Activated T-helper 17 cell treated with anti-CD3 and anti-CD28 coated beads, Interleukin-2, amount 50 U/mL, for 72 hours (primary cell): ENCODE measurements at places on chromosomes 2 and 18.
A peak's percentile ranks its signal among the peaks of the same experiment; 100 is the strongest.

DNA sequence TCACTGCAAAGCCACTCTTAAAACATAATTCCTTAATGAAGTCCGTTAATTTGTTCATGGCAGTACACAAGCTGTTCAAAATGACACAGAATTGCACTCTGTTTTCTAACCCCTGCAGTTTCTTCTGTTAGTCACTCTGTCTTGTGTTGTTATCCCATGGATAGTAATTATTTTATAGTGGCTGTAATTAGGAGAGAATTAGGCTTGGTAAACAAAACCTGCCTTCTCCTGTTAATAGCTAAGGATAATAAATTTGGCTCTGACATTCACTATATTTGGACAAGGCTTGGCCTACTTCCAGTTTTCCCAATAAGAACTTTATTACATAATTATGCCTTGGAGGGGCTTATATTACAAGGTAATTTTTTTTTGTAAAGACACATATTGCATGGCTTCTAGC lies 330.3 kb upstream of the FIGN start:
- ATAC-seq = no peak

DNA sequence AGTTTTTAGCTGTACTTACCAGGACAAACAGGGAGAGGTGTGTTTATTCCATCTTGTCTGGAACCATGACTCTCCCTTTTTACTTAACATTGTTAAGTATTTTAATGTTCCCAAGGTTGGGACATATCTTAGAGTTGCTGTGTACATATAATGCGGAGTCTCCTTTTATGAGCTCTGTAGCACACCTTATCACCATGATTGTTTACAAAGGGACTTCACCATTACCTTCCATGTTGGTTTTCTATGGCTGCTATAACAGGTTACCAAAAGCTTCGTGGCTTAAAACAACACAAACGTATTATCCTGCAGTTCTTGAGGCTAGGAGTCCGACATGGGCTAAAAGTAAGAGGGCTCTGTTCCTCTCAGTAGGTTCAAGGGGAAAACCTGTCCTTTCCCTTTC lies 164.3 kb downstream of the GALNT1 start:
- ATAC-seq = no peak

DNA sequence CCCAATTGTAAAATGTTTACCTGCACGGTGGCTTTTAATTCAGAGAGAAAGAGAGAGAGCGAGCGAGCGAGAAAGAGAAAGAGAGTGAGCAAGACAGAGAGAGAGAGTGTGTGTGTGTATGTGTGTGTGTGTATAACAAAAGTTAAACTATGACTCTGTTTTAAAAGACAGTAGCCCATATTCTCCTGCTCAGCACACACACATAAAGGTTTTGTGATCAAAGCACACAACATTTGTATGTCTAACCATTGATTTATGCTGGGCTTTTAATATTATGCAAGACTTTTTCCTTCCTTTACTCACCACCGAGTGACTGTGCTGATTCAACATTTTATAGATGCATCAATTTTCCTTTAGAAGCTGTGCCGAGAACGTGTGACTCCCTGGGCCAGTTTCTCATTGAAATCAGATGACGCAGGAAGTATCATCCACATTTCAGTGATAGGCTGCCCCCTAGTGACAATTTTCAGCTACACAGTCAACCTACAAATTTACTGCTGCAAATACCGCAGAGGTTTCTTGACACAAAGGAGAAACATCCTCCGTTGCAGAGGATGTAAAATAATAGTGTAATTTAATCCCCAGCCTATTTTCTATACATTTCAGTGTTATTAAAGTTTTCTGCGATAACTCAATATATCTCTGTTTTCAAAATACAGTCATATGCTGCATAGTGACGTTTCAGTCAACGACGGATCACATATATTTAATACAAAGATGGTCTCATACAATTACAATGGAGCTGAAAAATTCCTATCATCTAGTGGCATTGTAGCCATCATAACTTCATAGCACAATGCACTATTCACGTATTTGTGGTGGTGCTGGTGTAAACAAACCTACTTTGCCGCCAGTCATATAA lies 165.9 kb upstream of the TANK start:
- peak; percentile 91 for ATAC-seq

DNA sequence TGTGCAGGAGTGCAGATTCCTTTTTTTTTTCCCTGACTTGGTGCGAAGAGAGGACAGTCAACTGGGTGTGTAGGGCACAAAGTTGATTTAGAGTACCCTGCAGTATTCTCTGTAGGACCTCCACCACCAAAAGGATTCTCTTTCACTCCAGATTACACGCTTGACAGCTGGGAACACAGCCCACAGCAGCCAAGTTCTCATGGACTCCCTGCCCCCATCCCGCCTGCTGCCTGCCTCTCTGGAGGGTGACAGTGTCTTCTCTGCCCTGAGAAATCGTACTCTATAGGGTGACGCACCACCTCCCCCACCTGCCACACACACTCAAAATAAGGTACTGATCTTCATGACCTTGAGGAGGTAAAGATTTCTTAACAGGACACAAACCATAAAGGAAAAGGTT lies 26.6 kb upstream of the IHH start:
- no peak for ATAC-seq

DNA sequence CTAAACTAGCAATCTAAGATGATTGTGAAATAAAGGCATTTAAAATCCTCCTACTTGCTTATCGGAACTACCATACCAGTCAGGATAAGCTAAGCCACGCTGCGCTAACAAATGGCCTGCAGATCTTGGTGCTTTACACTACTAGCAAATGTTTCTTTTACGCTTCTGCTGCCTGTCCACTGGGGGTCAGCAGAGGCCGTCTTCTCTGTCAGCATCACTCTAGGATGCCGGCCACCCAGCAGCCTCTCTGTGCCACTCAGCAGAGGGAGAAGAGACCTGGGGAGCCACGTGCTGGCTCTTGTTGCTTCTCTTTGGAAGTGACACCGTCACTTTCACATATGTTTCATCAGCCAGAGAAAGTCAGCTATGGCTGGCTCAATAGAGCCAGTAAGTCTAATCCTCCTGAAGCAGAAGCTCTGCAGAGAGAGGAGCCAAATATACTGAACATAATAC lies 36.6 kb downstream of the COPS8 start:
- peak; percentile 81 for ATAC-seq

DNA sequence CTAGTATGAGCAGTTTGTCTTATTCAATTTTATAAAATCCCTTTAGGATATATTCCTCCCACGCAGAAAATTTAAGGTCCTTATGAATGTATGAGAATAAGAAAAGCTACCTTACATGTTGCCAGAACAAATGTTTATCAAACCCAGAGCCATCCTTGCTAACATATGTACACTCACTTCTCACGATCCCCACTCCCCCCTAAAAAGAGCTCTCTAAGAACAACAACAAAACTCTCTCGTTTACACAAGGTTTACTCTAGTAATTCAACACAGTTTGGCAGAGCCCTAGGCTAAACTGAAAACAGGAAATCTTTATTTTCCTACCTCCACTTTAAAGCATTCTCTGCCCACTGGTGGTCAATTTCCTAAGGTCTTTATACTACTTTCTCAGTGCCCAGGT lies 504.9 kb downstream of the ZEB2 start:
- ATAC-seq = no peak

DNA sequence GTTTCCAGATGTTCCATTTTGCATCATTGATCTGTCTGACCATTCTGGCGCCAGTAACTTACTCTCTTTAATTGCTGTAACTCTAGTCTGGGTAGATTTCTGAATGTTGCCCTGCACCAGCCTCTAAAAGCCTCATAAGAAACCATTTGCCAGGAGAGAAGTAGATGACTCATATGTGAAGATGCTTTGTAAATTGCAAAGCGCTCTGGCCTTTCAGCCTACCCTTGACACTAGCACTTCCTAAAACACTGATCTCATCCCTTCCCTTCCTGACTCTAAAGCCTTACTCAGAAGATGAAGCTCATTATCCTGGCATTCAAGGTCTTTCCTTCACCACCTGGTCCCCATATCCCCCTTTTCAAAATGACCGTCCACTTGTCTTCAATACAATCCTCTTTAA lies 193.2 kb upstream of the MEX3C start:
- no peak for ATAC-seq

DNA sequence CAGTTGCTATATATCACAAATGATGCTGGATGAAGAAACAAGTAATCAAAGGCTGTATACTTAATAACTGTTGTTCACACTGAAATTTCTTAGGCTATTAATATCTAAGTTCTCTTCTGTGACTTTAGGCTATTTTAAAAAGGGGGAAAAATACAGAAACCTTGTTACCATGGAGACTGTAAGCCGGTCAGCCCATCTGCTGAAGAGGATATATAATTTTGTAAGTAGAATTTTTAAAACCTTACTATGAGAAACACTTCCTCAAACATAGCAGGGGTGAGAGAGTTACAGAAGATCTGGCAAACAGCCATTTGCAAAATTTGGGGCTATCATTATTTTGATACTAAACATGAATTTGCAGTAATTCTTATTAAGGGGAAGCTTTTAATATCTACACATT lies 27.8 kb downstream of the CACNB4 start:
- no peak for ATAC-seq

DNA sequence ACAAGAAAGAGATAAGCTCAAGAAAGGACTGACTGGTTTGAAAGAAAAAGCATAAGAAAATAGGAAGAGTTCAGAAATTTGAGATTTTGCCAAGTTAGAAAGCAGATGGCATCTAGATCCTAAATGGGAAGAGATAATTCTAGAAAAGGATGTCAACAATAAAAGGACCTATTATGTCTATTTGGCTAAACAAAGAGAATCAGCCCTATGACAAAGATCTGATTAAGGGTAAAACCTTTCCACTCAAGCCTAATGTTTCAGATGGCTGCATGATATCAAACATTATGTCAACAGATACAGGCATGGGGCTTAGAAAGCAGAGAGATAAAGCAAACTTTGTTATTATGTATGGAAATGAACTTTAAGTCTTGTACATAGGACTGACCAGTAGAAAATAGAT lies 465.0 kb upstream of the TRIB2 start:
- no peak for ATAC-seq
